Mucosa of gallbladder (tissue), 1 donor: ENCODE measurements at places on chromosomes 1 and 21. TPM values are rescaled to one million over a fixed set of nuclear protein-coding genes. Genes with fewer than 3 reads are reported as not detected.
A peak's percentile ranks its signal among the peaks of the same experiment; 100 is the strongest.

- no peak for DNase-seq
These were observed 479.4 kb downstream of the OMA1 start for GRCh38 chr1:58067082-58067481.

Gene SPATA21
- not detected for total RNA-seq

DNA sequence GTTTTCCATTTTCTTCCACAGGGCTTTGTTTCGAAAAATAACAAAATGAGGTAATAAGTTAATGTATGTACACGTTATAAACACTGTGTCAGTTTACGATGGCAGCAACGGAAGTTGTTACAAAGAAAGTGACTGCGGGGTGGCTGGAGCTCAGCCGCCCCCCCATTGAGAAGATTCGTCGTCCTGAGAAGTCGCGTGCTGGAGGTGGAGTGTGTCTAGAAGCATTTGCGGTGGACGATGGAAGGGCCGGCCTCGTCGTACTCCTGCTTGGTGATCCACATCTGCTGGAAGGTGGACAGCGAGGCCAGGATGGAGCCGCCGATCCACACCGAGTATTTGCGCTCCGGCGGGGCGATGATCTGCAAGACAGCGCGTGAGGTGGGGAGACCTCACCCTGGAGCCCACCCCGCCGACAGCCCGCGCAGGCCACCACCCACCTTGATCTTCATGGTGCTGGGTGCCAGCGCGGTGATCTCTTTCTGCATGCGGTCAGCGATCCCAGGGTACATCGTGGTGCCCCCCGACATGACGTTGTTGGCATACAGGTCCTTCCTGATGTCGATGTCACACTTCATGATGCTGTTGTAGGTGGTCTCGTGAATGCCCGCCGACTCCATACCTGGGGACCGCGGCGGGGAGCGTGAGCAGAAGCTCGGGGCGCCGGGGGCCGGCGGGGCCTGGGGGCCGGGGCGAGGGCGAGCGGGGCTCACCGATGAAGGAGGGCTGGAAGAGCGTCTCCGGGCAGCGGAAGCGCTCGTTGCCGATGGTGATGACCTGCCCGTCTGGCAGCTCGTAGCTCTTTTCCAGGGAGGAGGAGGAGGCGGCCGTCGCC, 2.4 kb downstream of the ACTA1 start:
- DNase-seq: no peak

DNA sequence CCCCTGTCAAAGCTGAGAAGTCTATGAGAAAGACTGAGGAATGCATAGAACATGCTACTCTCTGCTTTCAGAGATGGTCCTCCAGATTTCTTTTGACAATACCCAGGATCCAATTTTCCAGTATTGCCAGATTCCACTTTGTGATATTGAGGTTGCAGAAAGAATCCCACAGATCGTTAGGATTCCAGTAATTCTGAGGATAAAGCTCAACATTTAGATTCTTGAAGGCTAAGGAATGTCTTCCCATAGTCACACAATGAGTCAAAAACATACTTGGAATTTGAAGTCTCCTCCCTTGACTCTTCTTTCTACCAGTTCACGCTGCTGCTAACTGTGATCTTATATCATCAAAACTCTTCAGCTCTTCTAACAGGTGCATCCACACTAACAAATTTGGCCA, 57.1 kb downstream of the TNFSF18 start:
- no peak for DNase-seq

- DNase-seq: no peak
These were observed 267.7 kb upstream of the PROX1 start for GRCh38 chr1:213720032-213720431.

Gene MMEL1
- 22.9 TPM for total RNA-seq

DNA sequence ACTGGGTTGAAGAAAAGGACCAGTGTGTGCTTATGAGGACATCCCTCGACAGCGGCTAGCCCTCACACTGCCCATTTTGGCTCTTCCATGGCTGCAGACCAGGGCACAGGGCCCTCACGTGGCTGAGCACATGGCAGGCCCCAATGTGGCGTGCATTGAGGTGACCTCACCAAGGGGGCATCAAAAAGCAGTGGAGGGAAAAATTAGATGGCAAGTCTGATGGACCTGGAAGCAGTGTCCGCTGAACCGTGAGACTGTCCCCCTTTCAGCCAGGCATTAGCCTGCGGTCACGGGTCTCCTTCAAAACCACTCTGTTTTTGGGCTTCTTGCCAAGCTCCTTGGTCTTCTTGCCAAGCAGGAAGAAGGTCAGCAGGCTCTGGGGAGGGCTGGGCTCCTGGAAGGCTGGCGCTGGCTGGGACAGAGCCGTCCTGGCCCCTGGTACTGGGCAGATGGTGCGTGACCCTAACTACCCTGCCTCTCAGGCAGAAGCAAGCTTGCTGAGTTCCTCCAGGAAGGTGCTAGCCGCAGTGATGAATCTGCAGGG, 30.8 kb downstream of the TRIM67 start:
- DNase-seq: peak; percentile 87
